Transverse colon (tissue), 4 donors: ENCODE measurements at places on chromosomes 7 and 10. TPM values are rescaled to one million over a fixed set of nuclear protein-coding genes. Genes with fewer than 3 reads are reported as not detected.

DNA sequence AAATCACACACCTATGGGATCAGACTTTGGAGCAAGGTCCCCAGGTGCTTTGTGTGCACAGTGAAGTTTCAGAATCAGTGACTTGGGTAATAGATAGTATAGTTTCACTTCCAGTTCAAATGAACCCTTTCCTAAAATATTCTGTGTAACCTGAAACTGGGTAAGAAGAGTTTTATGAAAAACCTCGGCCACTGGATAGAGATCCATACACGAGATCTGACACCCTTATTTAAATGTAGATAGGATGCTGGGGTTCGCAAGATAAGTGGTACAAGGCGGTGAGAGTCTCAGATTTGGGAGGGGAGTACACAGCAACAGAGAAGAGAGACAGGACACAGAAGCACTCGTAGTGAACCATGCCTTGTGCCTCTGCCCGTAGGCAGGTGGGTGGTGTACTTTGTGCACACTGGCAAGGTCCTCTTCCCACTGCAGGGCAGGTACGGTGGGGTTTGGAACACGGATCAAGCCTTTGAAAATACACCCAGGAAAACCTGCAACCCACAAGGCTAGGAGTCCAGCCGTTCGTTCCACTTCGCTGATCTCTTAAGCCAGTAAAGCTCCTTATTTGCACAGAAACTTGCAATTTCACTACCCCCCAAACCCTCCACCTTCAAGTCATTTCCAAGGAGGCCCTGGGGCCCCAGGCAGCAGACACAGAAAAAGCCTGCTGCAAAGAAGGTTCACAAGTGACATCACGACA is 162.8 kb downstream of the USP6NL start:
- DNase-seq = no peak

ZNF777 gene
- 58.9 TPM for total RNA-seq

AKR1C2 gene
- 43.0 TPM for total RNA-seq

RTKN2 gene
- total RNA-seq = under 0.01 TPM
